ENCODE measurements at places on chromosomes 5 and 9.

DNA sequence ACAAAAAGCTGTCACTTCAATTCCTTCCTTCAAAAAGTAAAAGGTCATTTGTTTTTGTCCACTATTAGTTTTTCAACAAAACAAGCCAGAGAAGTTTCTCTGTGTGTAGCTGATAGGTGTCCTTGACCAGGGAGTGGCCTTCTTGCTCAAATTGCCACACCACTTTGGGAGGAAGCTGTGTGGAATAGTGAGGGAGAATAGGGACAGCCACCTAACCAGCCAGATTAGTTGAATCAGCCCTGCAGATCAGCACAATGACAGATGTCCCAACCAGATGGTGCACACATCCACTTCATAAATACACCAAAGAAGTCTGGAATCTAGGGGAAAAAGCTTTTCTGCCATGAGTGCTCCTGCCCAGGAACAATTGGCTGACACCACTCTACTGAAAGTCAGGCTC lies 37.2 kb downstream of the NREP start:
- no peak for DNase-seq

- DNase-seq = no peak
These were observed 124.1 kb downstream of the MVB12B start for GRCh38 chr9:126450668-126451205.

DNA sequence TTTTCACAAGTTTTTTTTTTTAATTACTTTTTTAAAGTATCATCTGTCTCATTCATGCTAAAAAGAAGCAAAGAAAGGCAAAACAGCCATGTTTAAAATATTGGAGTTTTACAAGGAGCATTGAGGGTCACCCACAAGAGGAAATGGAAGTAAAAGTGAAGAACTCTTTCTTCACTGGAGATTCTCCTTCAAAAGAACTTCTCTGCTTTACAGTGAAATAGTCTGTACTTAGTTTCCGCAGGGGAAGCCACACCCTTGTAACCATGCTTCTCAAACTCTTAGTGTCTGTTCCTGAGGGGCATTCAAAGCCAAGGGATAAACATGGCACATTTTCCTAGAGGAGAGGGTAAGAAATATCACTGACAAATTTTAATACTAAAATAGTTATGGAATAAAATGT lies 8.6 kb downstream of the C9orf72 start:
- no peak for DNase-seq

DNA sequence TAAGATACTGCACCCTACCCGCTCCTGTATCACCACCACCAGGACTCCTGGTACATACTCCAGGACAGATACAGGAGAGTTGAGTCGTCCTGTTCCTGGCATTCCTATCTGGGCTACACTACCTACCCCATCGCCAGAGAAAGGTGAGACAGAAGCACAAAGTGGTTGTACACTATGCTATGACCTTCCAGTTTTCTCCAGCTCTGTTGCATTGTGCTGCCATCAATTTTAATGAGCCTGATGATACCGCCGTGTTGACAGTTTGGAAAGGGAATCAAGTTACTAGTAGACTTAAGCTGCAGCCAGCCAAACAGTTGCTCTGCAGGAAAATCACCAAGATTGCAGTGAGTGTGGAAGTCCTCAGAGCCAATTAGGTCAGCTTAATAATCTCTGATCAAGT lies 35.2 kb downstream of the ANP32B start:
- DNase-seq = no peak

- peak; percentile 24 for DNase-seq
These were observed 133.4 kb downstream of the SLC1A3 start for GRCh38 chr5:36739751-36740221.

Measured in RCC 7860 (cell line).